A549 (cell line): ENCODE measurements at places on chromosomes 6 and 20.
A peak's percentile ranks its signal among the peaks of the same experiment; 100 is the strongest.

DNA sequence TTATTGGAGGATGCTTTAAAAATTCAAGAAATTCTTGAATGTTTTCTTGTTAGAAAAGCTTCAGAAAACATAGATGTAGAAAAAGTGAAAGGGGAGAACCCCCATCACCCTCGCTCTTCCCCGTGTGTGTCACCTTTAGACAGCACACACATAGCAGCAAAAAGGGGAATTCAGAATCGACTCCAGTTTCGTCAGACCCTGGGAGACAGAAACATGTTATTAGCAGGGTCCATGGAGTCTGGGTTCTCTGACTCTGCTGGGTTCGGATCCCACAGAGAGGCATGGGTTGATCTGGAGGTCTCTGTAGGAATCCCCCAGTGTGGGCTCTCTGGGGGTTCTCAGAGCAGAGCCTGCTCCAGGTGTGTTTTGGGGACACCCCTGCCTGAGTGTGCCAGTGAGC, 43.7 kb downstream of the ARHGAP40 start:
- DNase-seq: no peak

DNA sequence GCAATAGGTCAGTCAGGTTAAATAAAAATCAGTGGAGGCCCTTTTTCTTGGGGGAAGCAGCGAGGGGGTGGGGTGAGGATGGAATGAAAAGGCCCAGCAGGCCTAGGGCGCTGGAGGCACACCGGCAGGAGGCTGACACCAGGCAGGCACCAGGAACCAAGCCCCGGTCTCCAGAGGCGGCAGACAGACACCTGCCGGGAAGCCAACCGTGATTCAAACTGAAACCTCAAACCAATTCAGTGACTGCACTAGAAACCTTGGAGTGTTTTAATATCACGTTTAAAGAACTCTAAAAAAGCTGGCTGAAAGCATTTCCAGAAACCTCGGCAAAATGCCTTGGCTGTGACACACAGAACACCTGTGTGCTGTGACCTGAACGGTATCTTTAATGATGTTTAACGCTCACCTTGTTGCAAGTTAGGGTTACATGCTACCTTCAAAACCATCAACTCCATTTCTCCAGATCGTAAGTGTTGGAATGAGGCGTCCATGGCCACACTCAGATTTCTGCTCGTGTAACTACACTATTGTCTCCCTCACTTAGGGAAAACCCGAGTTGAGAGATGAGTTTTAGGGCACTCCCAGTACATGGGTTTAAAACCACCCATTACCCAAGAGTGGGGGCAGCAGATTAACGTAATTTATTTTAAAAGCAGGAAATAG, 27.2 kb downstream of the DIDO1 start:
- DNase-seq: no peak

DNA sequence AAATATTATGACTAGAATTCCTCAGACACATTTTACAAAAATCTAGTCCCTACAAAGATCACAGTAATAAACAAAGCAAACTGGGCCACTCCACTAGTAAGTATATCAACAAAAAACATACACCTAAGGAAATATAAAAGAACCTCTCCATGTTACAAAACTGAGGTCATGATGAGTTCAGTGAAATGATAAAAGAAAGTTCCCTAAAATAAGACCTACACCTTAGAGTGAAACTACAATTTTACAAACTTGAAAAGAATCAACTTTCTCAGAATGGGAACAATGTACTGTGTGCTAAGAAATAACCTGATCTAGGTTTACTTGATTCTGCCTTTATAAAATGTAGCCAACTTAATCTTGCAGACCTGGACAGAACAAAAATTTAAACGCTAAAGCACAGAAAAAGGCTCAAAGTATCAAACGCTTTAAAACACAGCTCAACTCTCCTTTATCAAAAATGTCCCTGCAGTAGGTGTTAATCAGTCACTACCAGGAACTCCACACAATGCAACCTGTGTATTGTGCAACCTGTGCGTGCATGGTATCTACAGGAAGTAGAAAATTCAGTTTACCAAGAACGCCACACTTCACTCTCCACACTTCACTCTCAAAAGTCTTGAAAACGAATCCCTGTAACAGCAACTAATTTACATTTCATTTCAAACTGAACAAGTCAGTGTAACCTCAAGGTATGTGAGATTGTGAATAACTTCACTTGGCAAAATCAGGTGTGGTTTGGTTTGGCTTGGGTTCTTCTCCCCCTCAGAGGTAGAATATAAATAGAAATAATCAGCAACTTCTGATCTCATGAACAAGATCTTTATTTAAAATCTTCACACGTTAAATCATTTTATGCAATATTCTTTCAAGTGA, 1.8 kb downstream of the RALGAPA2 start:
- DNase-seq: no peak

DNA sequence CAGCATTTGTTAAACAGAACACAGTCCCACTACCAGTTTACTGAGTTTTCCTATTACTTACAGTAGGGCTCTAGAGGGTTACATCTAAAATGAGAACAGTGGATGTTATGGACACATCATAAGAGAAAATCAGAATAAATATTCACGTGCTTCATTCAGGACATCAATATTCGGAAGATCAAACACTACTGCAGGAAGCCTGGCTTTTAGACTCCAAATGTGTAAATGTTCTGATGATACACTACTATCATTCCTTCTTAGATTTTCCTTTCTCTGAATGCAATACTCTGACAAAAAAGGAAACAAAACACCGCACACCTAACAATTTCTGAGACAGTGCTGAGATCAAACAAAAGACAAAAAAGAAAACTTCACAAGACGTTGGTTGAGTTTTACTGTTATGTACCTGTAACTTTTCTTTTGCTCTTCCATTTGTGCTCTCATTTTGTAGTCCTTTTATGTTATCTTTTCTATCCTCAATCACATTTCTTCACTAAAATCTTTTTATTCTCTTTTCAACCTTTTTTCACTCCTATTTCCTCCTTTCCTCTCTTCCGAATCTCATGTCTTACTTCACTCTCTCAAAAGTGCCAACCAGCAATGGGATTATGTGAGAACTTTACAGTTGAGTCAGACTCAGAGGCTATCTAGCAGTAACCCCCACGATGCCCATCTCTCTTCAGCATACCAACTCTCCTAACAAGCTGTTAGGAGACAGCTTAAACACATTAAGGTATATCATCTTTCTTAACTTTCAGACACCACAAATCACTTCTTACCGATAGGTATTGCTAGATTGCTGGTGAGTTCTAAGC, 1.7 kb downstream of the FAM184A start:
- DNase-seq: no peak

- DNase-seq: peak; percentile 8
These were observed 319.9 kb downstream of the TRDN start for GRCh38 chr6:123316733-123317323.

GRCh38 chr6:3850451-3851203, 1.5 kb downstream of the FAM50B start:
- DNase-seq: no peak

- DNase-seq: no peak
These were observed 139.1 kb downstream of the DLL1 start for GRCh38 chr6:170151804-170152123.

- DNase-seq: no peak
These were observed 60.2 kb downstream of the GCLC start for GRCh38 chr6:53484476-53485280.

- DNase-seq: no peak
These were observed 121.6 kb downstream of the QRSL1 start for GRCh38 chr6:106750946-106751345.

- DNase-seq: no peak
These were observed 95.8 kb upstream of the STXBP5 start for GRCh38 chr6:147108259-147108910.

DNA sequence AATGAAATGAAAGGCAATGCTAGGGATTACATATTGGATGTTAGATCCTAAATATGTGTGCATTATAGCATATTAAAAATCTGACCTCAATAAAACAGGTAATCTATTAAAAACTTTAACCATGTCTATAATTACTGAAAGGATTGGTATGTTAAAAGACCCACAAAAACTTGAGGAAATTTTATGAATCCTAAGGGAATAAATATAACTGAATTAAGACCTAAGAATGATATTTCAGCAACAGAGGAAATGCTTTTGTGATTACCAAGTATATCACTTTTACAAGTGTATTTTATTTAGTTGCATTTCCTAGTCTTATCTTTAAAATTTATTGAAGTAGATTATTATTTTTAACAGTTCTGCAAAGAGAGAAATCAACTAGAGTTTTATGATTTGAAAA, 571.5 kb downstream of the HDGFL1 start:
- no peak for DNase-seq

GRCh38 chr6:24702720-24703282, 16.2 kb downstream of the C6orf62 start:
- DNase-seq: no peak

DNA sequence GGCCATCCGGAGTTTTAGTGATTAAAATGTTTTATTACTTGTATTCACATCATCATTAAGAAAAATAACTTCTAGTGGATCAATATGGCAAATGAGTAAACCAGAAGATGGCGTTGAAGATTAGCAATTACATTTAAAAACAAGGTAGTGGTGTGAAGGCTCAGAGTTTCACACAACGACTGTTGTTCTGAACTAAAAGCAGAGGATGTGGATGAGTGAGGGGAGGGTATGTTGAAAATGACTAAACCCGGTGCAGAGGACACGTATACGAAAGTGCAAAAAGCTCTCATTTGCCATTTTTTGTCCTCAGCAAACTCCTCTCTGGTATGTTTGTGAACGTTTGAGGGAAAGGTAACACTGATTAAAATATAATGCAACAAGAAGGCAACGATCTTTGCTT, 1.9 kb upstream of the IRF4 start:
- DNase-seq: no peak

- DNase-seq: no peak
These were observed 23.6 kb downstream of the STXBP5 start for GRCh38 chr6:147227770-147228320.

DNA sequence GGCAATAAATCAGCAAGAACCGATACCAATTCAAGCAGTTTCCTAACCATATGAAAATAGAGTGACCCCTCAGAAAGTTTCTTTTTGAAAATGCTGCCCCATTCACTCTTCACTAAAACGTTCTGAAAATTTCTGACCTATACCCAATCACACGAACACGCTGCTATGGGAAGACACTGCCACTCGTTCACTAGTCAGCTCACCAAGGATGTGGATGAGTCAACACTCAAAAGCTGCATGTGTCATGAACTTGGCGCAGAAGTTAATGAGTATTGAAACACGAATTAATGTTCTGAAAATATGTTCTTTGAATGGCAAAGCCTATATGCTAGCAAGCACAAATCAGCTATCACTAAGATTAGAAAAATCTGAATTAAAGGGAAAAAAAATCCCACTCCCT, 84.2 kb downstream of the PREP start:
- no peak for DNase-seq

- DNase-seq: peak; percentile 16
These were observed 23.6 kb downstream of the CDS2 start for GRCh38 chr20:5150226-5151076.

DNA sequence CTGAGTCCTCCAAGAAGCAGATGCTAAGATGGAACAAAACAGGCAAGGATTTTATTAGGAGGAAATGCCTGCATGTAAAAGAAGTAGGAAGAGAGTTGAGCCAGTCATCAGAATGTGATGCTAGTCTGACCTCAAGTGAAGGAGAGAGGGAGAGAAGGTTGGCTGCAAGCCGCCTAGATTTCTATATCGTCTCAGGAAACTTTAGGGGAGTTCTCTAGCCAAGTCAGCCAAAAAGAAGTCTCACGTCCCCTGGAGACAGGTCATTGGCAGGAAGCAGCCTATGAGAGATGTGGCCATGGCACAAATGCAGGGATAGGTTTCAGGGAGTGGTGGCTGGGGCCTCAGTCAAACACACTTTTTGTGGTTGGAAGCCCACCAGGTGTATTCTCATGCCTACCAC, 378.0 kb downstream of the CD109 start:
- no peak for DNase-seq

DNA sequence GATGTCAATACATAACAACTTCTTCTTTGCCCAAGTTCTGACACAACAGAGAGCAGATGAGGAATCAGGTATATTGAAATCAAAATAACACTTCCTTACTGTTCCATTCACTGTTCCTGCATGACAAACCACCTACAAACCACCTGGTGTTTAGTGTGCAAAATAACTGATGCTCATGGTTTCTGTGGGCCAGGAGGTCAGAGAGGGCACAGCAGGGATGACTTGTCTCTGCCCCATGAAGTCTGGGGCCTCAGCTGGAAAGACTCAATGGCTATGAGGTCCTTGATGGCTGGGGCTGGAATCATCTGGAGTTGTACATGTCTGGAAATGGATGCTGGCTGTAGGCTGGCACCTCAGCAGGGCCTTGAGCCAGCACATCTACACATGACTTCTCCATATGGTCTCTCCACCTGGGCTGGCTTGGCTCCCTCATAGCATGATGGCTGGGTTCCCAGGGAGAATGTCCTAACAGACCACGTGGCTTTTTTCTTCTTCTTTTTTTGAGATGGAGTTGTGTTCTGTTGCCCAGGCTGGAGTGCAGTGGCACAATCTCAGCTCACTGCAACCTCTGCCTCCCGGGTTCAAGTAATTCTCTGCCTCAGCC, 7.4 kb upstream of the COX4I2 start:
- DNase-seq: no peak

DNA sequence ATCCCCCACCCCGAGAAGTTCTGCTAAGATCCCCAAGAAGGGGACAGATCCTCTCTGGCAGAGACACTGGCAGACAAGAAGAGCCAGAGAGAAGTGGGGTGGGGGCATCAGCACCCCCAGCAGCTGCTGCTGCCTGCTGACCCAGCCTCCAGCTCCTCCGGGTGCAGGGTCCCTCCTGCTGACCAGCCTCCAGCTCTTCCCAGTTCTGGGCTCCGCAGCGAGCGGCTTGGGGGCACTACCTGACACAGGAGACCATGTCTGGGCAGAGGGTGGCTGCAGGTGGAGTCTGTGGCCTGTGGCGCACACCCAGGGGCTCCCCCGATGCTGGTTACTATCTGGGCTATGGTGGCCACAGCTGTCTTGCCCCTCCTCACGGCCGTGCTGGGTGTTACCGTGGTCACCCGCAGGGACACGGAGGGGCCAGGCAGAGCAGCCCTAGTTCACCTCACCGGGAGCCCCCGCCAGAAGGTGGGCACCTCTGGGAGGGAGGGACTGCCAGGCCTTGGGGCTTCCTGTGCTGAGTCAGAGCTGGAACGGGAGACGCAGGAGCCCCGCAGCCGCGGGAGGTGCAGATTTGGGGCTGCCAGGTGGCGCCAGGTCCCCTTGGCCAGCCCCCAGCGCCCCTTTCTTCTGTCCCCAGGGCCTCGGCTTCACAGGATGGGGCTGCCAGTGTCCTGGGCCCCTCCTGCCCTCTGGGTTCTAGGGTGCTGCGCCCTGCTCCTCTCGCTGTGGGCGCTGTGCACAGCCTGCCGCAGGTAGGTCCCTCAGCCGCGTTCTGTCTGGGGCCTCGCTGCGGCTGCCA, 630 bp downstream of the LIME1 start:
- DNase-seq: no peak

- peak; percentile 60 for DNase-seq
These were observed 301.8 kb downstream of the BTBD9 start for GRCh38 chr6:38337819-38338465.

- DNase-seq: no peak
These were observed 73.5 kb downstream of the TTLL2 start for GRCh38 chr6:167398214-167399050.

GRCh38 chr6:138509371-138509770, 10.1 kb upstream of the NHSL1 start:
- DNase-seq: peak; percentile 27

GRCh38 chr6:37260040-37260439, 2.1 kb upstream of the TMEM217 start:
- DNase-seq: no peak

GRCh38 chr6:133899556-133899955, 10.6 kb downstream of the TCF21 start:
- no peak for DNase-seq

GRCh38 chr6:131013495-131013894, 49.5 kb downstream of the EPB41L2 start:
- DNase-seq: no peak

- no peak for DNase-seq
These were observed 615.1 kb upstream of the NRSN1 start for GRCh38 chr6:23510778-23511510.
